Suppressor macrophage treated with lipopolysaccharide for 1 hour (primary cell): ENCODE measurements at places on chromosomes 16 and 17.

DNA sequence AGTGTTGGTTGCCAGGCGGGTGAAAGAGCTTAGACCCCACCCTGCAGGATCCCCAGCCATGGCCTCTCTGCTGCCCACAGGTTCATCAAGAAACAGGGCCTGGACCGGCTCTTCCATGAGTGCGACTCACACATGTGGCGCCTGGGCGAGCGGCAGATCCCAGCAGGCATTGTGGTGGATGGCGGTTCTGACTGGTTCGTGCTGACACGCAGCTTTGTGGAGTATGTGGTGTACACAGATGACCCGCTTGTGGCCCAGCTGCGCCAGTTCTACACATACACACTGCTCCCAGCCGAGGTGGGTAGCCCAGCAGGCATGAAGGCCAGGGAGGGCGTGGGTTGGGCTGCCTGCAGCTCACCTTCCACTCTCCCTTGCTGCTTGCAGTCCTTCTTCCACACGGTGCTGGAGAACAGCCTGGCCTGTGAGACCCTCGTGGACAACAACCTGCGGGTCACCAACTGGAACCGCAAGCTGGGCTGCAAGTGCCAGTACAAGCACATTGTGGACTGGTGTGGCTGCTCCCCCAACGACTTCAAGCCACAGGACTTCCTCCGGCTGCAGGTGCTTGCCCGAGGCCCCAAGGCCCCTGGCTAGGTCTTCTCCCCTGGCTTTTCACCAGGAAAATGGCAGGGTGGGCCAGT, 9.9 kb downstream of the XYLT2 start:
- DNase-seq, result no peak

- DNase-seq, result no peak
Measured at GRCh38 chr17:21816592-21817567, 124.6 kb downstream of the KCNJ18 start.

GRCh38 chr17:29710891-29711418, 88.2 kb upstream of the CORO6 start:
- peak; percentile 23 for DNase-seq

- no peak for DNase-seq
Measured at GRCh38 chr16:78953526-78953925, 647.0 kb downstream of the MAF start.

DNA sequence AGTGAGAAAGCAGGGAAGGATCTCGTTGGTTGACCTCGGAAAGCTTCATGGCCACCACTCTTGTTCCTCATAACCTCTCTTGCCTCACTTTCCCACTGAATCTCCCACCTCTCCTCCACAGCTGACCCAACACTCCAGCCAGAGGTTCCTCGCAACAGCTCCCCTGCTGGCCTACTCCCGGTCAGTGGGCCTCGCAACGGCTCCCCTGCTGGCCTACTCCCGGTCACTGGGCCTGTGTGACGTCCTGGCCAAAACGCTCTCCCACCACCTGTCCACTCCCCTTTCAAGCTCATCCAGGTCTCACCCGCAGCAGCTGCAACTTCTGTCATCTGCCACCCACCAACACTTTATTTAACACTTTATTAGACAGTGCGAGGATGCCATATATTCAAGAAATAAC, 149.1 kb downstream of the VPS53 start:
- DNase-seq, result peak; percentile 31
